ENCODE measurements at places on chromosomes 16 and 17. TPM values are rescaled to one million over a fixed set of nuclear protein-coding genes. Genes with fewer than 3 reads are reported as not detected.

ZFPM1 gene
- 35.0 TPM for total RNA-seq

DNA sequence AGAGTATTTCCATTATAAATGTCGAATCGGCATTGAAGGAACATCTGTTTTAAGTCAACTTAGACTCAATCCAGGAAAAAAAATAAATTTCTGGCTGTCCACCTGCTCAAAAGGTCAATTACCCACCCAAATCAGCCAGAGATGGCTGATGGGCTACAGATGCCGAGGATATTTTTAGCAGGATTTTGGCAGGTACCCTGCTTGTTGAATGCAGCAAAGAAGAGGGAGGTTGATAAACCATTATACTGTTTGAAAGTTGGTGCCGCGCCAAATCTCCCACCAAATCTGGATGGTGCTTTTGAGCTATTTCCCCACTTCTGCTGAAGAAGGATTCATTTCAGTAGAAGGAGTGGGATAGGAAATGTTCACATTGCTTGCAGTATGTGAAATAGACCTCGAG lies 537.7 kb downstream of the MAF start:
- no peak for DNase-seq

DNA sequence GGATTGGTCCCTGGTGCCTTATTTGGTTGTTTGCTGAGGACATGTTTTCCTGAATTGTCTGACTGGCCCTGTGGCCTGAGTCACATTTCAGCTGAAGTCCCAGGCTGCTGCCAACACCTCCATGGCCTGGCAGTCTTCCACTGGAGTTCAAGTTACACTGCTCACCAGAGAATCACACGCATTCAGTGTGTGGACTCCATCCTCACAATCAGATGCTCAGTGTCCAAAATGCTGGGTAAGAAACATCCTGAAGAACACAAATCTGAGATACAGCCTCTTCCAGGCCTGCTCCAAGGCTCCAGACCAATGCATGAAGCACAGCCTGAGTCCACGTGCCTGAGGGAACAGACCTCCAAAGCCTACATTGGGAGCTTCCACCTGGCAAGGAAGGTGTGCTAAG lies 19.2 kb downstream of the CD300LB start:
- no peak for DNase-seq

DNA sequence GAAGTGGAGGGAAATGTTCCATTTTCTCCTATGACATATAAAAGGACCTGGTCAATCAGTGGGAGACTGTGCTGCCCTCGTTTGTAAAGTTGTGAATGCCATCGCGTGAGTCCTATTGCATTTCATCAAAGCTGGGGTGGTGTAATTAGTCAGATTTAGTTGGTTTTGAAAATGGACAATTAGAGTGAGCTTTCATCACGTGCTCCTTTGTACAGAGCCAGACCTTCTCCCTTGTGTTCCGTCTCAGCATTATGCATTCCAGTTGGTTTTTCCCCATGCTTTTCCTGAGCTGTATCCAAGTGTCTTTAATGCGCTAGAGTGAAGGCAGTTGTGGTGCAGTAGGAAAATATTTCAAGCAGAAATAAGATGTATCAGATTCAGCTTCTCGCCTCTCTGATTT lies 10.4 kb downstream of the SEC14L1 start:
- DNase-seq, result no peak

DNA sequence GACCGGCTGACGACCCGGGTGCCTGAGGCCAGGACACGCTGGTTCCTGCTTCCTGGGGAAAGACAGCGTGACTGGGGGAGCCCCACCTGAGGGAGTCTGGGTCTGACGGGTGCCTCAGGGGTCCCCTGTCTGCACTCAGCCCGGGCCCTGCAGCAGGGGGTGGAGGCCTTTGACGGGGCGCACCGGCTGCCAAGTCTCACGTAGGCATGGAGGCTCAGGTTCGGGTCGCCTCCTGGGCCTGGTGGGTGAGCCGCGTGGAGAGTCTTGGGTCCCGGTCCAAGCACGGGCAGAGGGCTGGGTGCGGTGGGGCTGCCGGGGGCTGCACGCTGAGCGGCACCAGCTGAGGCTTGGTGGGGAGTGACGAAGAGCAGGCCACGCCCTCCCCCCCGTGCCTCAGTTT lies 40.9 kb downstream of the SOX8 start:
- DNase-seq, result no peak

TEX19 gene
- not detected for total RNA-seq

KRT15 gene
- not detected for total RNA-seq

DNA sequence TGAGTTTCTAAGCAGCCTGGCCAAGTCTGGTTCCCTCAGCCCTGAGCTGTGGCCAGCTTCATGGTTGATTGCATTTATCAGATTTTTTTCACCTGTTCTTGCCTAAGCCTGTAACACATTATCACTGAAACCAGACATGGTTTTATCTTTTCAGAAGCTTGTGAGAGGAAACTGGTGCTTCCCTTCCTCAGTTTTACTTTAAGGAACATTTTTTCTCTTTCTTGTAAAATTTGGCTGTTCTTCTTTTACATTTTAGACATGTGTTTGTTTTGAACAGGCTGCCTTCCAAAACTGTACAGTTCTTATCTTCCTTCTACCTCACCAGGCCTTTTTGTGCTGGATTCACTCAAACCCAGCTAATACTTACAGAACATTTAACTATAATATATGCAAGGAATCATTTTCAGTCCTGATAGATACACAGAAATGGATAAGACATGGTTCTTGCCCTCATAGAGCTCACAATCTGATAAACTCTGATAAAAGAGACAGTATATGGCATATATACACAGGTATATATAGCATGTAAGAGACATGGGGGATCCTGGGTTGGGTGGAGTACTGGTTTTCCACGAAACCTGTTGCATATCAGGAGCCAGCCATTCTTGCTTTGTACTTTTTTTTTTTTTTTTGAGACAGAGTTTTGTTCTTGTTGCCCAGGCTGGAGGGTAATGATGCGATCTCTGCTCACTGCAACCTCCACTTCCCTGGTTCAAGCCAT lies 44.5 kb downstream of the ZNRF1 start:
- no peak for DNase-seq

GRCh38 chr16:24041834-24042631 lies 206.2 kb downstream of the PRKCB start:
- DNase-seq, result peak; percentile 64

SLC12A3 gene
- total RNA-seq, result 5.0 TPM

RANBP10 gene
- total RNA-seq, result 25.2 TPM

CTRL gene
- 4.1 TPM for total RNA-seq

DUXB gene
- total RNA-seq, result not detected

DNA sequence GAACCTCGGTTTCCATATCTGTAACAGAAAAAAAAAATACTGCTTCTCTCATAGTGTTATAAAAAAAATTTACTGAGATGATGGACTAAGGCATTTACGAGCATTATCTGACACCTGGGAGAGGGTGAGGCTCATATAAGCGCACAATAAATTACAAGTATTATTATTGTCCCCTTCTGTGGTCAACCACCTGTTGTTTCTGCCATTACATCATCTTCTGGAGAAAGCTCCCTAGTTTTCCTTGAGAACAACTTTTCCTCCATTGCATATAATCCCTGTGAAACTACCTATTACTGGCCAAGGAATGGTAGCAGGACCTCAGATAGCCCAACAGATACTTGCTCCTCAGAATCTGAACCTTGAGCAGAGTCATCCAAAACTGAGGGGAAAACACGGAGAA lies 11.7 kb upstream of the GGA2 start:
- DNase-seq, result no peak

CCL7 gene
- not detected for total RNA-seq

HCRT gene
- not detected for total RNA-seq

GRCh38 chr16:49827805-49828438 lies 28.0 kb downstream of the ZNF423 start:
- DNase-seq, result no peak

NACA2 gene
- not detected for total RNA-seq

ABCC12 gene
- not detected for total RNA-seq

- DNase-seq, result no peak
Observed at GRCh38 chr17:70314096-70314495, 144.8 kb downstream of the KCNJ2 start.

- no peak for DNase-seq
Observed at GRCh38 chr17:6724009-6724408, 10.8 kb upstream of the SLC13A5 start.

- no peak for DNase-seq
Observed at GRCh38 chr17:78126895-78127238, 1.7 kb downstream of the TMC6 start.
